ENCODE measurements at places on chromosomes 6 and 20.

DNA sequence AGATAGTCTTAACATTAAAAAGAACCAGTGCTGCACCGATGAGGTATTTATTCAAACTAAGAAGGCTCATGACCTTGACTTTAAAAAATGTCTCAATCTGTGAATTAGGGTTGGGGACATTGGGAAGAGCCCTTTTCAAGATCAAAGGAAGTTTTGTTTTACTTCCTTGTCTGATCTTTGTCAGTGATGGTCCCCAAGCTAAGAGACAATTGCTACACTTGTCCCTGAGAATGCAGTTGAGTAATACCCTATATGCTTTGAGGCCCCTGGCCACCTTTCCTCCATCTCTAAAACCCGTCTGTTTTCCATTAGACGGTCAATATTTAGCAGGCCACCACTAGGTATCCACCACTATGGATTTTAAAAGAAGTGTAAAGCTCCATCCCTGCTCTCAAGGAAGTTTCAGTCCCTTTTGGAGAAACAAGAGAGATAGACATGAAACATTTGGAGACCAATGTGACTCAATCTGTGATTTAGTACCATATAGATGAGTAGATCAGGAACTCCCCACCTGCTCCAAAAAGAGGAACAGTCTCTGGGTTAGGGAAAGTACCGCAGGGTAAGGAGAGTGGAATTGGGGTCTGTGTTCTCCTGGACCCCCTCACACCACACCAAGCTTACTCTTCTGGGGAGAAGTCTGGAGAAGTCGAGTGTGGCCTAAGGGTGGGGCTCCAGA lies 99.1 kb upstream of the ISM1 start:
- no peak for DNase-seq

DNA sequence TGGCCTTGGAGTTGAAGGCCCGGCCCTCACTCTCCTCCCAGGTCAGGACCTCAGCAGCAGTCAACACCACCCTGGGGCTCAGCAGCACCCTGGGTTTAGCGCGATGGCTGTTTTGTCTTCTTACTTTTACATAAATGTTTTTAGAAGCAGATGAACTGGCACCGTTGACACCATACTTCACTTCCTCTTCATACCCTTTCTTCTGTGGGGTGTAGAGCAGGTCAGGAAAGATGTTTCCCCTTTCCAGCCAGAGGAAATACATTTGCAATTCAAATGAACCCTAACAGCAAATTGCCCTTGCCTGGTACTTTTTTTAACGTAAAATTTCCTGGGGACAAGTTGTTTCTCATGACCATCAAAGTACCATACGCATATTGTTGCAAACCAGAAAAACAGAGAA lies 54.7 kb upstream of the SNX9 start:
- DNase-seq, result no peak

- DNase-seq, result no peak
Observed at GRCh38 chr6:80725156-80725930, 618.9 kb downstream of the BCKDHB start.

GRCh38 chr6:136551103-136551502 lies 881 bp upstream of the MAP7 start:
- DNase-seq, result no peak

DNA sequence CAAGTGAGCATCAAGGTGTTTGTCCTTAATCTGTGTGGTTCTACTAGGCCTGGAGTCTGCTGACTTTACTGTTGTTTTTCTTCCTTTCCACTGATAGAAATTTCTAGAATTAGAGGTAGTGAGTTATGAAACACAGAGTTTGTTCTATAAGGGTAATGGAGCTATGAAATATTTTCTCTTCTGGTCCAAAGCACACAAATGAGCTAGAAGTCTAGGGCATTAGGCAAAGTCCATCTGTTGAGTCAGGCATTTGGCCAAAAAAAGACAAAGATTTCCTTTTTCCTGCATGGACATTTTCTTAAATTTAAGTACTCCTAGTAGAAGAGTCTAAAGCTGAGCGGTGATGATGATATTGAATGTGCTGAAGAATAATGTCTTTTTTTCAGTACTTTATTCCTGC lies 174.3 kb upstream of the STXBP5 start:
- no peak for DNase-seq

DNA sequence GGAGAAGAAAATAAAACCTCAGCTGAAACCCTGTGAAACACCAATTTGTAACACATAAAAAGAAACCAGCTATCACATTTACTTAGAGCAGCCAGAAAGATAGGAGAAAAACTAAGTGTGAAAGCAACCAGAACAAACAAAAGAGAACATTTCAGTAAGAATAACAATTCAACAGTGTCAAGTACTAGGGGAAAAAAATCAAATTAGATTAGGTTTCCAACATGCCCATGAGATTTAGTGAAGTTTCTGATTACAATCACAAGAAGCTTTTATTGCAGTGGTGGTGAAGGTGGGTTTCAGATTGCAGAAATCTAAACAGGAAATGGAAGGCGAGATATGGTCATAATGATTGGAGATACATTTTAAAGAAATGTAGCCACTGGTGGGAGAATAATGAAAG lies 22.1 kb upstream of the TRDN start:
- no peak for DNase-seq

DNA sequence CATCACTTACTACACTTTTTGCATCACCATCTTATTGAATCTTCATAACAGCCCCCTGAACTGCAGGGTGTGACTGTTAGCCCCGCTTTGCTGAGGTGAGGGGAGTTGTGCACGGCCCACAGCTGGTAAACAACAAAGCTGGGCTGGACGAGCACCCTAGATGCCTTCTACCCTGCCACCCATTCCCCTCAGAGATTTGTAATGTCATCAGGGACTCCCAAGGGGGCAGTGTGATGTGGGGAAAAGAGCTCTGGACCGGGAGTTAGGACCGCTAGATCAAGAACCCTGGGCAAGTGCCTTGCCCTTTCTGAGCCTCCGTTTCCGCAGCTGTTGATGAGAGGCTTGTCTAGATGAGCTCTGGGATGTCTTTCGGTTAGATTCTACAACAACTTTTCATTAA lies 20.9 kb downstream of the PKIG start:
- no peak for DNase-seq

- DNase-seq, result no peak
Observed at GRCh38 chr20:48070991-48071652, 285.8 kb upstream of the SULF2 start.

DNA sequence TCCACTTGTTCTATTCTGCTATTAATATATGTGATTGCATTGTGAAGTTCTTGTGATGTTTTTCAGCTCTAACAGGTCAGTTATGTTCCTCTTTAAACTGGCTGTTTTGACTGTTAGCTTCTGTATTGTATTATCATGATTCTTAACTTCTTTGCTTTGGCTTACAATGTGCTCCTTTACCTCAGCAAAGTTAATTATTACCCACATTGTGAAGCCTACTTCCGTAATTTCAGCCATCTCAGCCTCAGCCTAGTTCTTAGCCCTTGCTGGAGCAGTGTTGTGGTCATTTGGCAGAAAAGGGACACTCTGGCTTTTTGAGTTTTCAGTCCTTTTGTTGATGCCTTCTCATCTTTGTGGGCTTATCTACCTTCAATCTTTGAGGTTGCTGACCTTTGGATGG lies 440.2 kb downstream of the TBC1D32 start:
- DNase-seq, result no peak

- DNase-seq, result peak; percentile 80
Observed at GRCh38 chr6:41199552-41200246, 1.2 kb downstream of the TREML2 start.

- DNase-seq, result no peak
Observed at GRCh38 chr6:156392648-156393047, 384.5 kb upstream of the ARID1B start.

GRCh38 chr6:132648356-132648755 lies 10.6 kb downstream of the TAAR1 start:
- no peak for DNase-seq

DNA sequence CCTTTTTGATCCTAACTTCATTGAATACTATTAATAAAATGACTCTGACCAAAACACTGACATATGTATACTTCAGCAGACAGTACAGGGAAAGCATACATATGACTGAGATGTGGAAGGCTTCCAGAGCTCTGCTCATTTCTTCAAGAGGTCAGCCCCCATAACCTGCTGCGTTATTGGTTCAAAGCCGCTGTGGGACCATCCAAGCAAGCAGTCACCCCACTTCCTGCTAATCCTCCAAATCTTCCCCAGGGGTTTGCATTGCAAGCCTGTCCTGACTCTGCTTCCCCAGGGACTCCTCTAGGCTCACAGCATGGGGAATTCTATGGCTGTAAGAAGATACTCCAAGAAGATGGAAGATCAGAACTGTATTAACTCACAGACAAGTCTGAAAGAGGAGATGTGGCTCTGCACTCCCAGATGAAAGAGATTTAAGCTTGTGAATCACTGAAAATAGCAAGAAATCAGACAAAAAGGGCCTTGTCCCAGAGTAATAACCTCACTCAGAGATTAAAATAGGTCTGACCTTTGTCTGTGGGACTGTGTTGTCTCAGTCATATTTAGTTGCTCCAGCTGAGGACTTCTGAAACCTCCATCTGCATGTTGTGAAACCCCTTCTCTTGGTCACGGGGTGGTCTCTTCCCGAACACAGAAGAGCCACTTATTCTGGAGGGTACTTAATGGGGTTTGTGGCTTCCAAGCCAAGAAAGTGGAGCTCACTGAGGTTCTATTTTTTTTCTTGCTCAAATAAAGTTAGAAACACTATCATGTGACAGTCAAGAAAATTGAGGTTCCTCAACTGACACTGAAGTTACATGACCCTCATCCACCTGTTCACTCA lies 101.5 kb upstream of the MARCKS start:
- no peak for DNase-seq

DNA sequence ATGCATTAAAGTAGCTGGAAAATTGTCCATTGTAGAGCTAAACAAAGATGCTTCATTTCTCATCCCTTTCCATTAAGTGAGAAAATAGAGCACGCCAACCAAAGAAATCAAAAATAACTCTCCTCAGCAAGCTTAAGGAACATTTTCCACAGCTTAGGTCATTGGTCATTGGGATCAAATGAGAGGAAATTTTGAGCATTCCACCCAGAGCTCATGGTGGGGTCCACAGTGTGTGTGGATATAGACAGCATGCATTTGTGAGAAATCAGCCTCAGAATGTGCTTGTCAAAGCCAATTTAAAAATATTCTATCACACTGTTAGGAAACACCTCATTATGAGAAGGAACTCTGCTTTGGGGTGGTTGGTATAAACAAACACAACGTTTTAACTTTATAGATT lies 97.2 kb downstream of the HDGFL1 start:
- no peak for DNase-seq

GRCh38 chr6:328924-329323 lies 36.6 kb downstream of the DUSP22 start:
- no peak for DNase-seq

DNA sequence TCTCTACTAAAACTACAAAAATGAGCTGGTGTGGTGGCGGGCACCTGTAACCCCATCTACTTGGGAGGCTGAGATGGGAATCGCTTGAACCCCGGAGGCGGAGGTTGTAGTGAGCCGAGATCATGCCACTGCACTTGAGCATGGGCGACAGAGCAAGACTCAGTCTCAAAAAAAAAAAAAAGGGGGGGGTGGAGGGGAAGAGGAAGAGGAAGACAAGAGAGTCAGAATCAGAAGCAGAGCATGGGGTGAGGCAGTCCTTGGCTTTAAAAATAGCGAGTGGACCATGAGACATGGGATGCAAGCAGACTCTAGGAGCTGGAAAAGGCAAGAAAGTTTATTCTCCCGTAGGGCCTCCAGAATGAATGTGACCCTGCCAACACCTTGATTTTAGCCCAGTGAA lies 3.9 kb upstream of the SLC9A8 start:
- no peak for DNase-seq

- DNase-seq, result no peak
Observed at GRCh38 chr6:45558858-45559257, 181.1 kb upstream of the SUPT3H start.

All from erythroblast (primary cell).